NCI-H1694 treated with DMSO at 0.1 percent for 48 hours (cell line): ENCODE measurements at places on chromosomes 7 and 10.
A peak's percentile ranks its signal among the peaks of the same experiment; 100 is the strongest.

- no peak for DNase-seq
Observed at GRCh38 chr7:42606193-42606905, 305.5 kb downstream of the C7orf25 start.

- DNase-seq: no peak
Observed at GRCh38 chr10:15660990-15661389, 58.7 kb downstream of the ITGA8 start.

- no peak for DNase-seq
Observed at GRCh38 chr7:22717760-22718159, 9.2 kb upstream of the IL6 start.

DNA sequence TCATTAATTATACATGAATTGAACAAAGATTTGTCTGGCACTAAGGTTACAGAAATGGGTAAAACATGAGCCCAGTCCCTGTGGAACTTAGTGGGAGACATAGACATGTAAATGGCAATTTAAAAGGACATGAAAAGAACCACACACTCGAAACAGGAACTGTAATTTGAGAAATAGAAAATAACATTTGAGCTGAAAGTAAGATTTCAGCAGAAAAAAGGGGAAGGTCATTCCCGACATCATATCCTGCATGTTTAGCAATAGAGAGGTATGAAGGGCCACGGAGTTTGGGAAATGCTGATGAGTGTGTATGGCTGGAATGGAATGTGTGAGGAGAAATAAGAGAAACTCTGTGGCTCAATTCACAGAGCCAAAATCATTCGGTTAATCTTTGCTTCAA is 175.4 kb upstream of the AHR start:
- no peak for DNase-seq

DNA sequence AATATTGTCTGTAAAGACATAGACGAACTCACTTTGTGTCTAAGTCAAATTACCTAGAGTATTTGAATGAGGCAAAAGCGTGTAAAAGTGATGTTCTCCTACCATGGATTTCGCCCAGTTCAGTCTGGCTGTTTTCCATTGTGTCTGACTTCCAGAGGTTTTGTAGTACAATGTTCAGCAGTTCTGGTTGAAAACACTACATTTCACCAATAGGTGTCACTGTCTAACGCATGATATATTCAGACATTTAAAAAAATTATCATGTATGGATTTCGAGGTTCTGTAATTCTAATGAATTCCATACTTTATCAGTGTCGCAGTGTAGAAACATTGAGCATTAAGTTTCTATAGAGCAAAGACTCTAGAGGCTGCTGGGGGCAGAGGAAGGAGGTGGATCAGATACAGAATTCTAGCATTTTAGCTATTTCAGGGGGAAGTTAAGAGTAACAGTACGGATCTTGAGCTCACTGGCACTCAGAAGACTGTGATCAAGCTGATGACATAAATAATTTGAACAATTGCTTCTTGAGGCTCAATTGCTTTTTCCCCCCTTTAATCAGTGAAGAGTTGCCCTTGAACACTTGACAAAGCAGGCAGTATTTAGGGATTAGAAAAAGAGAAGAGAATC is 196.9 kb upstream of the RHOBTB1 start:
- DNase-seq: peak; percentile 73

- DNase-seq: no peak
Observed at GRCh38 chr10:33937036-33937730, 602.7 kb upstream of the NRP1 start.

GRCh38 chr7:29955799-29956486 is 33.7 kb downstream of the SCRN1 start:
- no peak for DNase-seq

- DNase-seq: no peak
Observed at GRCh38 chr7:18866359-18867036, 250.9 kb downstream of the TWIST1 start.

GRCh38 chr7:86939197-86939814 is 120.1 kb downstream of the ELAPOR2 start:
- peak; percentile 73 for DNase-seq

DNA sequence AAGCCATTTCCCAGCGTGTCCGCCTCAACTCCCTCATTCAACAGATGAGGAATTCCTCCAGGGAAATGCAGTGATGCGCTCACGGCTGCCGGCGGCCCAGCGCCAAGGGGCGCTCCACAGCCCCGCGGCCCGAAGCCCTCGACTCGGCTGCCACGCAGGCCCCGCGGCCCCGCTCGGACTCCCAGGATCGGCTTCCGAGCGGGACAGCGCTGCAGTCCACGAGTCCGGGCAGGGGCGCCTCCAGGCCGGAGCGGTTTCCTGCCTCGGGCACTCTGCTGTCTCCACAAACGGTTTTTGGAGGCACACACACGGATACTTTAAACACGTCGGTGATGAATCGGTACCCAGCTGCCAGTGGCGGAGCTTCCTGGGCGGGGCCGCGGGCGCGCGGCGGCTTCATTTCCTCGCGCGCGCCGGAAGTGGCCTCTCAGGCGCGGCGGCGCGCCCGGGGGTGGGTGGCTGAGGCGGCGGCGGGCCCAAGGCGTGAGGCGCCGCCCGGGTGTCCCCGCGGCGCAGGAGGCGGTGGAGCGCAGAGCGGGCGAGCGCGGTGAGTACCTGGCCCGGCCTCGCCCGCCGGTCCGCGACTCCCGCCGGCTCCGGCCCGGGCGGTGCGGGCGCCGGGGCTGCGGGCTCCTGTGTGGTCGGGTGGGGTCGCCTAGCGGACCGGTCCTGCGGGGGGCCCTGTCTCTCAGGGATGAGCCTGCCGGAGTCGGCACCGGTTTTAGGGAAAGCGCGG is at the start of gene CSGALNACT2:
Gene CSGALNACT2, plus strand, starts transcription at position 425 of the 736 bp plus-strand sequence. CDS start 16,705 bp downstream, outside the sequence.
- DNase-seq: peak; percentile 76

DNA sequence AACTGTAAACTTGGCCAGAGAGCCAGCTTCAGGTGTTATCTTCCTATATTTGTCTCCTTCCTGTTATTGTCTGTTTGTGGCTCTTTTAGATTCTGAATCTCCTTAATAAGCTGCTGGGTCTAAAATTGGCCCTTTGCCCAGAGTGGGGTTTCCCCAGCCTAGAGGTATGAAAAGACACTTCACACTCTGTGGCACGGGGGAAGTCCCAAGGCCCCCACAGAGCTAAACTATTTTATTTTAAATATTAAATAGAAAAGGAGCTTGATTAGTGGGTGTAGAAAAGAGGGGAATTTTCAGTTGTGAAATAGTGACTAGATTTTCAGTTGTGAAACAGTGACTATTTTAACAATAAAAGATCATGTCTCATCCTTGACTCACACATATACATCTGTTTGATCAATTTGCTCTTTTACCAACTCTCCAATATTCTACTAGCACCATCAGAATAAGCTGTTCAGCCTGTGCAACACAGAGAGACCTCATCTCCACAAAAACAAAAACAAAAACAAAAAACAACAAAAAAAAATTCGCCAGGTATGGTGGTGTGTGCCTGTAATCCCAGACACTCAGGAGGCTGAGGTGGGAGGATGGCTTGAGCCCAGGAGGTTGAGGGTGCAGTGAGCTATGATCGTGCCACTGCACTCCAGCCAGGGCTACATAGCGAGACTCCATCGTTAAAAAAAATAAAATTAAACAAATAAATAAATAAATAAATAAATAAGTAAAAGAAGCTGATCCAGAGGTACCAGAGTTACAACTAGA is 24.9 kb upstream of the ADO start:
- no peak for DNase-seq

DNA sequence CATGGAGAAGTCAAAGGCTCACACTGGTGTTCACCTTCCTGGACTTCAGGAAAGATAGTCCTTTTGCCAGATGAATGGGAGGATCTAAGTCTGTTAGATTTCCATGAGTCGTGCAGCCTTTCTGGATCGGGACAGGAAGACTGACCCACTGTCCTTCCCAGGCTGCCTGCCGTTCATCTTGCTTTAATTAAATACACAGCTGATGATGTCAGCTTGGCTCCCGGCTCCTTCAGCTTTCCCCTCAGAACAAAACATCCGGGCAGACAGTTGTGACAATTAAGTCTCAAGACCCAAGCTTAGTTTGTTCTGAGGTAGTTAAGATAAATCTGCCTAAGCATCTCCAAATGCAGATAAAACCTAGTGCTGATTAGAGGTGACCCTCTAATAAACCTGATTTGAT is 58.6 kb downstream of the AUTS2 start:
- no peak for DNase-seq

DNA sequence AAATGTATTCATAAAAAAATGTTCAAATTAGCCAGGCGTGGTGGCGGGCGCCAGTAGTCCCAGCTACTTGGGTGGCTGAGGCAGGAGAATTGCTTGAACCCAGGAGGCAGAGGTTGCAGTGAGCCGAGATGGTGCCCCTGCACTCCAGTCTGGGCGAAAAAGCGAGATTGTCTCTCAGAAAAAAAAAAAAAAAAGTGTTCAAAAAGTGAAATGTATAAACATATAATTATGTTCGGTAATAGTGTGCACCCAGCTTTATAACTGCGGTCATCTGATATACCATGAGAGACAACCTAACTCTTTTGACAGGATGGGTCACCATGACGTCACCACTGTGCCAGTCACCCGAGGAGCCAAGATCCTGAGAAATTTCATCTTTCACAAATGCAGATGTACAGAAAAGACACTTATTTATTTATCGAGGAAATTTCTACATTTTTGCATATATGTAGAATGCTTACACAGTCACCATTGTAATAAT is 594 bp upstream of the RP9 start:
- DNase-seq: peak; percentile 34

DNA sequence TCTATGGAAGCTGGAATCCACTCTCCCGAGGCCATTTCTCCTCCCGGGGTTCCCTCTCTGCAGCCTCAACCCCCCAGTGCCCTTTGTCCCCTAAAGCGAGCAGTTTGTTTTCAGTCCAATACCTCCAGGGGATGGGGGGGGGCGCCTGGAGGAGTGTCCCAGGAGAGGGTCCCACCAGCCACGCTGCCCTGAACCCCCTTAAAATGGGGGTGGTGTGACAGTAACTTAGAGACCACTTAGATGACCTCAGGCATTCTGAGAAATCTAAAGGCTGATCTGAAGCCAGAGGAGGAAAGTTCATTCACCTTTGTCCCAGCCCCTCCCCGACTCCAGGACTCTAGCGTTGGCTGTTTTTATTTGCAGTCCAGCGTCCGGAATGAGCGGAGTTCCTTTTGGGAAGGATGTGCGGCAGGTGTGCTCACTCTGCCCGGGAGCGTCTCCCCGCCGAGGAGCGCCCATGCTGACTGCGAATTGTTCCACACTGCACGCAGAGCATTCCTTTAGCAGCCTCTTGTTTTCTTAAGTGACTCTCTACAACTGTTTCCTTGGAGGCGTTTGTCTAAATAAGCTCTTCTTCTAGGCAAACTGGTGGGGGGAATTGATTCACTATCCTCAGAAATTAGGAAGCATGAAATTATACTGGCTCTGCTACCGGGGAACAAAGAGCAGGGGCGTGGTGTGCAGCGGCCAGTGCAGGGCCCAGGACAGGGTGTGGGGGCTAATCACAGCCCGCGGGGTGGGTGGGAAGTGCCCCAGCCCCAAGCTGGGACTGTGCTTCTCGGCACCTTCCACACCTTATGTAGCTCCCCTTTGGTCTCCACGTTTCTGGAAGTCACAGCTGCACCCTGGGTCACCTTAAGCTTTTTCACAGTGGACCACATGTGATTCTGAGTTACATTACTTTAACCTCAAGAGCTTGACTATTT is 46.3 kb downstream of the SYPL1 start:
- DNase-seq: no peak

- DNase-seq: no peak
Observed at GRCh38 chr10:11527691-11528255, 83.7 kb downstream of the USP6NL start.

DNA sequence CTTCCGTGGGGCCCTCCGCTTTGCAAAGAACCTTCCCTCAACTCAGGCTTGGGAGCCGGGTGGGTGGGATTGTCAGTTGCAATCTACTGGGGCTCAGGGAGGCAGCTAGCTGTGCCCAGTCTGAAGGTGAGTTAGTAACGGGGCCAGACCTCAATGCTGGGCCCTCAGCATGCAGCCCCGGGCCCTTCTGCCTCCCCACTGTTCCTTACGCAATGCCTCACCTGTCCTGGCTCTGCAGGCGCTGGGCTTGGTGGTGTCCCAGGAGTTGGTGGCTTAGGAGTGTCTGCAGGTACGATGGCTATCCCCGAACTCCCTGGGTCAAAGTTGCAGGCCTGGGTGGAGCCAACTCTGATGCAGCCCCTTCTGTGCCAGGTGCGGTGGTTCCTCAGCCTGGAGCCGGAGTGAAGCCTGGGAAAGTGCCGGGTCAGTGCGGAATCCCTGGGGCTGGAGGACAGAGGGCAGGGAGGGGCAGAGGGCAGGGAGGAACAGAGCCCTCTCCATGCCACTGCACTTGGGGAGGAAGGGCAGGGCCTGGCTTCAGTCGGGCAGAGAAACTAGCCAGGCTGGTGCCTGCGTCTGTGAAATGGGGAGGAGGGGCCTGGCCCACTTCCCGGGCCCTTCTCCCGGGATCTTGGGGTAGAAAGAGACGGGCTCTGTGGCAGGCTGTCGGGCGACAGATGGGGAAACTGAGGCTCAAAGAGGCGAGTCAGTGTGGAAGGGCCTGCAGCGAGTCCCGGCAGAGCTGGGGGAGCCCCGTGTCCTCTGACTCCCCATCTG is 15.0 kb downstream of the ELN start:
- no peak for DNase-seq

DNA sequence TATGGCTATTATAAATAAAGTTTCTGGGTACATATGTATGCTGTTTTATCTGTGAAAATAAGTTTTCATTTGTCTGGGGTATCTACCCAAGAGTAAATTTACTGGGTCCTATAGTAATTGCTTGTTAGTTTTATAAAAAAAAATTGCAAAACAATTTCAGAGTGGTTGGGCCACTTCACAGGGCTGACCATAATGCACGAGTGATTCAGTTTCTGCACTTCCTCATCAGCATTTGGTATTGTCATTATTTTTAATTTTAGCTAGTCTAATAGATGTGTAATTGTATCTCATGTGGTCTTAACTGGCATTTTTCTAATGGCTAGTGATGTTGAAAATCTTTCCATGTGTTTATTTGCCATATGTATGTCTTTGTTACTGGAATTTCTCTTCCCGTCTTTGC is 452.4 kb upstream of the AKR1E2 start:
- no peak for DNase-seq

DNA sequence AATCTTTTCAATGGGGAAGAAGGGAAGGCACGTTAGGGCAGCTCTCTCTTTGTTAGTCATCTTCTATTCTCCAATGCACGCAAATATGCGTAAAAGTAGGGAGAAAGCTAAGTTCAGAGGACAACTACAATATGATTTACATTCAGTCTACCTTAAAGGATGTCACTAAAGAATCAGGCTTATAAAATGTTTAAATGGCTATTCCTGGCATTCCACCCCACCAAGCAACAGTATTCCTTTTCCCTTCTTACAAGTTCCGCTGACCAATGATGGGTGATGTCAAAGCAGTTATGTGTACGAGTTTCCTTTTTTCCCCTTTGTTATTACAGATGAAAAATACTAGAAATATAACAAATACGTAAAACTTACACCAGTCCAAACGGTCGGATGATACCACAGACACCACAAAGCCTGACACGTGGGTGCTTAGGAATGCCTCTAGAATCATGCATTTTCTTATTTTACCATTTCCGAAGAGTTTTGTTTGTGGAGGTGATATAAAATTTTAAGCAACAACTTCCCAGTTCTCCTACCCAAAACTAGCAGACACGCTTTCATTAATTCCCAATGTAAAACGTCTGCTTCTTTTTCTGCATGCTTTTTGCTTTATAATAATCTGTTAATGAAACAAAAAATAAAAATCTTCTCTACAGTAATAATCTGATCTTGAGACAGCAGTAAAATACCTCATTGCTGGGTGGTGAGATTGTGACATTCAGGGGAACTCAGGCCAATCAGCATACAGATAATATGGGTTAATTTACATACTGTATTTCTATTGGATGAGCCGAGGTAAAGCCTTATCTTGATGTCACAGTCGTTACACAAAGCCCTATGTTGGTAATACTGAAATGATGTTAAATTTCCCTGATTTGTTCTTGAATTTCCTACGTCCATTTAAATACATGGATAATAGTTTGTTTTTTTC is 708 bp upstream of the GPR85 start:
- peak; percentile 17 for DNase-seq
